NCI-H1930 (cell line): ENCODE measurements at places on chromosomes 2 and 18.

DNA sequence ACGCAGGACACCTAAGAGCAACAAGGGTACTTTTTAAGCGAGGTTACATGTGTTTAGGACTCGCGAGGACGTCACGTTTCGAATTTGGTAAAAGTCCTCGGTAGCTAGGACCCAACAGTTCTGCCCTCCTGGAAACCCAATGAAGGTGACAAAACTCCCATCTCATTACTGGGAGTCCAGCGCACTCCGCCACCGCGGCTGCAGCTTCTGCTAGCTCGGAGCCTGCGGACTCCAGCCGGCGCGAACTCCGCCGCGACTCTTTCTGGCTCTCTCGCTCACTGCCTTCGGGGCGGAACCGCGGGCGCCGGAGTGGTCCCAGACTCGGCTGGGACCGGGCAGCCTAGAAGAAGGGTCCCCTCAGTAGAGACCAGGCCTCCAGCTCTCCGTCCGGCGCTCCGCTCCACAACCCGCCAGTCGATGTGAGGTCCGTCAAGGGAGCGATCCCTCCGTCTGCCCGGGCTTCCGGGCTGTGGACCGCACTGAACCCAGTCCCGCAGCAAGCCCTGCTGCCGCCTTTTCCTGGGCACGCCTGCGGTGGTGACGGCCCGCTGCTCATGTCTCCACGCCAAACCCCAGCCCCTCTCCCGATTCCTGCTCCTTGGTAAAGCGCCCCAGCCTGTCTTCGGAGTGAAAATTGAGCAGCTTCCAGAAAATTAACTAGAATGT is 3.0 kb upstream of the OSR1 start:
- no peak for DNase-seq

DNA sequence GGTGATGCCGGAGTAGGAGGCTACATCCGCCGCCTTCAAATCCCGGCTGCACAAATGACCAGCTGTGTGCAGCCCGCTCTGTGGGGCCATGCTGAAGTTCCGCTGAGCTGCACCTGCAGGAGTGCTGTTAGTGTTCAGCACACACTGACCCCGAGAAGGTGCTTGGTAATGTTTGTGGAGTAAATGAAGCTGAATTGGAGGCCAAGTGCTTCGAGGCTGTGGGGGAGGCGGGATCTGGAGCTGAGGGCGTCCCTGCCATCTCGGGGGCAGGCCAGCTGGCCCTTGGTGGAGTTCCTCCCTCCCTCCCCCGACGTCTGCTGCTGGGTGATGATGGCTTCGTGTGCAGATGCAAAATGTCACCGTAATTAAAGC is 23.2 kb downstream of the KCNF1 start:
- DNase-seq = no peak

GRCh38 chr18:63262369-63263335 is 56.9 kb downstream of the BCL2 start:
- DNase-seq = no peak

DNA sequence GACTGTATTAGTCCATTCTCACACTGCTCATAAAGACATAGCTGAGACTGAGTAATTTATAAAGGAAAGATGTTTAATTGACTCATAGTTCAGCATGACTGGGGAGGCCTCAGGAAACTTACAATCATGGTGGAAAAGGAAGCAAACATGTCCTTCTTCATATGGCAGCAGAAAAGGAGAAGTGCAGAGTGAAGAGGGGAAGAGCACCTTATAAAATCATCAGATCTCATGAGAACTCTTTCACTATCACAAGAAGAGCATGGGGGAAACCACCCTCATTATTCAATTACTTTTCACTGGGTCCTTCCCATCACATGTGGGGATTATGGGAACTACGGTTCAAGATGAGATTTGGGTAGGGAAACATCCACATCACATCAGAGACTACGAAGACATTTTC is 43.0 kb upstream of the CAVIN2 start:
- no peak for DNase-seq

DNA sequence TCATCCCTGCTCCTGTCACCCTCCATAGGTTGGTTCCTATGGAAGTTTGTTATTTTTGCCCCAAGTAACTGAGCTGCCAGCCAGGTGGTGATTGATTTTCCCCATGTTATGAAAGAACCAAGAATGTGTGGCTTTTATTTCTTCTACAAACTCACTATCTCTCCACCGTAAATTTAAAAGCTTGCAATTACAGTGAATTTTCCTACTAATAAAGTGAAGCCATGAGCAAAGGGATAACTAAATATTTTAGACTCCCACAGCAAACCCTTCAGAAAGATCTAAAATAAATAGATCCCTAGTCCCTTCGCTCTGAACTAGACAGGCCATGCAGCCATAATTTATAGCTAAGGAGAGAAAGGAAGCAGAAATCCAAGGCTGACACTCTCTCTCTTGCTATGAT is 6.2 kb upstream of the KIAA2012 start:
- DNase-seq = no peak

DNA sequence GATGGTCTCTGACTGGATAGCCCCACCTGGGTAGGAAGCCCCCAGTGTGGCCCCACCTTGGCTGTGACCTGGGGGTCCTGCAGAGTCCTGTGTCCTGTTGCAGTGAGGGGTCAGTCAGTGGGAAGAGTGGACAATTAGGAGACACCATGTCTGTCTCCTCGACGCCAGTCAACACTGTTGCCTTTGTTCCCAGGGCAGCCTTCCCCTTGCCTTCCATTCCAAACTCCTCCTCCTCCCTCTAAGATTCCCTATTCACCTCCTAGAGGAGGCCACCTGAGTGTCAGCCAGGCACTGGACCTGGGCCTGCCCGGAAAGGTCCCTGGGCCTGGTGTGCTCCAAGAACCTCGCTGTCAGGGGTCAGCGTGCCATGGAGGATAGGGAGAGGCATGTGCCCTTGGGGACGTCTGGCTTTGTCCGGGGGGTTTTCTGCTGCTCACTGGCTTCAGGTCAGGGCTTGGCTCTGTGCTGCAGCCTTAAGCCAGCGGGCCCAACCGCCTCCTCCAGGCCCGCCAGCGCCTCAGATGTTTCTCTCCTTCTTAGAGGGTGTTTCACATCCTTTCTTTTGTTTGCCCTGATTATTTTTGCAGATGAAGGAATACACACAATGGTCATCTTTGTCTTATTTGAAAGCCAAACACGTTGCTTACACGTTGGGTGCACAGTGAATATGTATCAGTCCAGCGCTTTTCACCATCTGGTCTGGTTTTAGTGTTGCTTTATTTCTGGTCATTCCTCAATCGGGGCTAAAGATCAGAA is 68.9 kb downstream of the HPCAL1 start:
- no peak for DNase-seq

DNA sequence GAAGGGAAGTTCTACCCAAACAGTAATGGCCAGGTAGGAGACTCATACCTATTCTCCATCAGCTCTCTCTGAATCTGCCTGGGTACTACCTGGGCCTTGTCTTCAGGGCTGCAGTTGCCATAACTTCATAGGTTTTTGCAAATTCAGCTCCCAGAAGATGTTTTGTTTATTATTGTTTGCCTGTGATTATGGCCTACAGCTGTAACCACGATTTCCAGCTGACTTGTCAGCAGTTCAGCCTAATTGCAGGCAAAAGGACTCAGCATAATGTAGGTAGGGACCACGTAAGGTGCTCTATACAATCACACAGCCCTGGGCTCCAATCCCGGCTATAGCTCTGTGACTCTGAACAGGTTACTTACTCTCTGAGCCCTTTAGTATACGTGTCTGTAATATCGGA is 187.0 kb upstream of the FN1 start:
- no peak for DNase-seq

GRCh38 chr2:153047220-153047619 is 328.8 kb downstream of the ARL6IP6 start:
- DNase-seq = no peak

DNA sequence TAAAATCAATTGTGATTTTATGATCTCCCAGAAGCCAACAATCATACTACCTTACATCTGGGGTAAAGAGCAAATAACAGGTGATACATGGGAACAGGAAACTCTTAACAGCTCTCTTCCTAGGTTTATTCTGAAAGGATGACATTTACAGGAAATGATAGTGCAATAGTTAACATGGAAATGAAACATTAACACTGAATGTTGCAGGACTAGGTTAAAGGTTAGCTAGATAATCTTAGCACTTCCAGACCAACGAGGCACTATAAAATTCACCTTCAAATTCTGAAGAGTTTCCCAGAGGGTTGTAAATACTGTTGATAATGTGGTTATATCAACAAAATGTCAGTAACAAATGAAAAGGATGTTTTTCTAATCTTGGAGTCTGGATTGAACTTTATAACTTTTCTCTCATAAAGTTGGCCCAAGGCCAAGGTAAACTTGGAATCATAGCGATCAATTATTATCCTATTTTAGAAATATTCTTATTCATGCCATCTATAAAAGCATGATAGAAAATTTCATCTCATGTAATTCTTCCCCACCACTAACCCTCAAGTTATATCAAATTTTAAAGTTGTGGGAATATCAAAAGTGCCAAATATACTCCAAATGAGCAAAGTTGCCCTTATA is 32.9 kb upstream of the GCG start:
- DNase-seq = no peak

GRCh38 chr2:135490376-135490775 is 40.6 kb downstream of the ZRANB3 start:
- DNase-seq = no peak

DNA sequence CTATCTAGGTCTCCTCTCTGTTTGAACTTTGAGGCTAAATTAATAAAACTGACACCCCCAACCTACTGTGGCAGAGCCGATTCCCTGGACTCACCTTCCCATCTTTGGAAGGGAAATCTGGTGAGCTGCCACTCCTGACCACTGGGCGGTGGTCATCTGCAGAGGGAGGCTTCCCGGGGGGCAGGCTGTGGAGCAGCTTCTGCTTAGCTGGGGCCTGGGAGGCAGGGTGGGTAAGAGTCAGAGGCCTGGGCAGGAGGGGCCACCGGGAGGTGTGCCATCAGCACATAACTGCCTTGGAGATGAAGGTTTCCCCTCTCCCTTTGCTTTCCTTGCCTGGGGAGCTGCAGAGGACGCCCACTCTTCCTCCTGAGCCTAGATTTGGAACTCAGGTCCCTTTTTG is 2.3 kb upstream of the NPPC start:
- DNase-seq = no peak

DNA sequence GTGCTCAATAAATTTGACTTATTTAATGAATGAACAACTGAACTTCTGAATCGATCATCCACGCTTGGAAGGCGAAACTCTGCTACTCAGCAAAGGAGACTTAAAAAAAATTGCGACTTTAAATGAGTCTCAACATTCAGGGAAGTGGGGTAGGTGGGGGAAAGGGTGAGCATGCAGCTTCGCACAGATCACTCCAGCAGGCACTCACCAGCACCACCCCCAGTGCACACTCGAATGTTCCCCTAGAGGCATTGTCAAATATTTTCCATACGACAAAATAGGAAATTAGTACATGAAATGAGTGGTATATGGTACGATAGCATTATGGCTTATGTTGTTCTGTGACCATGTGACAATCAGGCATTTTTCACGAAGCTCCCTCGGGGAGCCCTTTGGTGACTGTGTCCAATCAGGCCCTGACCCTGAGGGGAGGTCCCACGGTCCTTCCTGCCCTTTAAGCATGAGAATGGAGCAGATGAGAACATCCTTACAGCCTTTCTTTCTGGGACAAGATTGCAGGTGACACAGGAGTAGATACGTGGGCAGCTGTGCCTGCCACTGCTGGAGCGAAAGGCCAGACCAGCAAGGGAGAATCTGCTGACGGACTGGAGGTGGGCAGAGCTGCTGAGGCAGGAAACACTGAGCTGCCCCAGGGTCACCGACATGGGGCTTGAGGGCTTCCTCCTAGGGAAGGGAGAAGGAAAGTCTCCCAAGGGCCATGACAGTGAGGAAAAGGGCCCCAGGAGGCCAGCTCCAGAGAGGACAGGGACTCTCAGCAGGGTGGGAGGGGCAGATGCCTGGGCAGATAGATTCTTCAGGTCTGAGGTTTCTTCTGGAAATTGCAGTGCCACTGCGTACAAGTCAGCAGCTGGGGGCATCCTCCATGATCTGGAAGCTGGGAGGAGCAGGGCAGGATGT is 101.3 kb upstream of the ID2 start:
- DNase-seq = no peak

- DNase-seq = no peak
Measured at GRCh38 chr2:98896416-98896815, 39.6 kb downstream of the CRACDL start.

DNA sequence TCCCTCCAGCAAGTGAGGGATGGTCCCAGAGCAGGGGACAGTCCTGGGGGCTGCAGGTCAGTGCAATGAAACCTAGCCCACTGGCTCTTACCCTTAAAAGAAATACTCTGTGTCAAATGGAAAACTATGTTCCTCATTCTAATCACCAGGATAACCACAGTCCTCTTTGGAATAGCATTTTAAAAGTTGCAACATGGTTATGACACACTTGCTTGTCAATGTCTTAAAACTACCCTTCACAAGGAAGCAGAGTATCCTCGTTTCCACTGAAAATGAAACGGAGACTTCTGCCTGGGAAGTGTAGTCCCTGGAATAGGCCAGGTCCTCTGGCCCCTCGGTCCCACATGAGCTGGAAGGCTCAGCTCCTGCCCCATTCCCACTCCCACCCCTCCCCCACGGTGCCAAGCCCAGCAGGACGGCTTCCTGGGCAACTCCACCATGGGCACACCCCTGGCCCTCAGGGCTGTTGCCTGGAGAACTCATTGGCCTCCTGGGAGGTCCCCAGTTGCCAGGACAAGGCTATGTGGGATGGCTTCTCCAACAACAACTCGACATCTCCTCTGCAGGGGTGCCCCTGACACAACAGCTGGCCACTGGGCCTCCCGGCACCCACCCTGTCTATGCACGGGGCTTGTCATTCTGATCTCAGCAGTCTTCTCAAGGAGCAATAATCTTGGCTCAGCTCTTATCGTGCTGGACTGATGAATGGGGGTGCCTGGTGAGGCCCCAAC is 38.3 kb upstream of the ST3GAL5 start:
- no peak for DNase-seq

DNA sequence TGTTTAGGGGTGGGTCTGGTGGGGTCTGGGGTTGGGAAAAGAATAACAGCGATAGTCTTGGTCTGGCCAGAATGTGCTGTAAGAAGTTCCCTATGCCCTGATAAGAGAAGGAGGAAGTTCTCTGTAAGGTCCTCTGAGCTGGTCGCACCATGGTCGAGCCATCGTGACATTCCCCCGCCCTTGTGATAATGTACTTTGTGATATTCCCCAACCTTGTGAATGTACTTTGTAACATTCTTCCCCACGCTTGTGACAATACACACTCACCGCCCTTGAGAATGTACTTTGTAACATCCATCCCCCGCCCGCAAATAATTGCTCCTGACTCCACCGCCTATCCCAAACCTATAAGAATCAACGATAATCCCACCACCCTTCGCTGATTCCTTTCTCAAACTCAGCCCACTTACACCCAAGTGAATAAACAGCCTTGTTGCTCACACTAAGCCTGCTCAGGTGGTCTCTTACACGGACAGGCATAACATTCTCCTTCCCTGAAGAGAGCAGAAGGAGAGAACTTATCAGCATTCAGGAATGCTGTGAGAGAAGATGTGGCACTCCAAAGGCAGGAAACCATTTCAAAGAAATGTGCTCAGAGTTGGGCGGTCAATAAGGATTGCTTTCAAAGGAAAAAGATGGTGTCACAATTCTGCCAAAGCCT is 17.8 kb upstream of the DUSP19 start:
- DNase-seq = no peak

DNA sequence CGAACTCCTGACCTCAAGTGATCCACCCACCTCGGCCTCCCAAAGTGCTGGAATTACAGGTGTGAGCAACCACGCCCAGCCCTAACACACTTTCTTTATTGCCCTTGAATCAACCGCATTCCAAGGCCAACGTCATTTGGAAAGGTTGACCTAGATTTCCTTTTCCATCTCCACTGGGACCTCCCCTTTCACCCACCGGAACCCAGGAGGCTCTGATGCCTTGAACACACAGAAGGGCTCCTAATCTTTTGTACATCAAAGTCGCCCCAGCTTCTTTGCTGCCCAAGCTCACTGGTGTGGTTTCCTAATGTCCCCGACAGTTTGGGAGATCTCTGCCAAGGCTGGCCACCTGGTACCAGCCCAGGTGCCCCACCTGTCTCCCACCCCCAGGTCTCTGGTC is 46.2 kb upstream of the CAB39 start:
- no peak for DNase-seq
